Stimulated activated CD8-positive, alpha-beta memory T cell treated with anti-CD3 and anti-CD28 coated beads, Interleukin-4, amount 100 ng/mL, for 24 hours (primary cell): ENCODE measurements at places on chromosomes 12 and 14.

- no peak for DNase-seq
These were observed 132.7 kb downstream of the MSRB3 start for GRCh38 chr12:65411171-65411570.

GRCh38 chr14:92294506-92294905 is 28.5 kb upstream of the SLC24A4 start:
- no peak for DNase-seq

DNA sequence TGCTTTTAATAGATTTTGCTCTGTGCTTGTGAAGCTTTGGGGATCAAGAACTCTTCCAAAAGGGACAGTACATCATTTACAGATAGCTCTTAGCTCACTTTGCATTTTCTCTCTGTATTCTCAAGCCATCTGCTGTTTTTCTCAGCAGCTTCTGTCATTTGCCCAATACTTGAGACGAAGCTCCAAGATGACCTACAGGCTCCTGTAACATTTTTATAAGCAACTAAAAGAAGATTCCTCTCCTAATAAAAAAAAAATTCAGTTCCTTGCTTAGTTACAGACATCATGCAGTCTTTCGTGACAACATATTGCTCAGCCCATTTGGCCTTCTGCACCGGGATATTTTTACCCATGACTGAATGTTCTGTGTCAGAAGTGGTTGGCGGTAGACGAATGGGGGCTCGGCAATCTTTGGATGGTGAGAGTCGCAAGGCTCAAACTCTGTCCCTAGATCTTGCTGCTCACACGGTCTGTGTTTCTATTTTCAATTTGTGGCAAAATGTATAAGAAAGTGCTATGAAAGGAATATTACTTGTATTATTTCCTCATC is 215.6 kb downstream of the FSCB start:
- DNase-seq, result no peak

DNA sequence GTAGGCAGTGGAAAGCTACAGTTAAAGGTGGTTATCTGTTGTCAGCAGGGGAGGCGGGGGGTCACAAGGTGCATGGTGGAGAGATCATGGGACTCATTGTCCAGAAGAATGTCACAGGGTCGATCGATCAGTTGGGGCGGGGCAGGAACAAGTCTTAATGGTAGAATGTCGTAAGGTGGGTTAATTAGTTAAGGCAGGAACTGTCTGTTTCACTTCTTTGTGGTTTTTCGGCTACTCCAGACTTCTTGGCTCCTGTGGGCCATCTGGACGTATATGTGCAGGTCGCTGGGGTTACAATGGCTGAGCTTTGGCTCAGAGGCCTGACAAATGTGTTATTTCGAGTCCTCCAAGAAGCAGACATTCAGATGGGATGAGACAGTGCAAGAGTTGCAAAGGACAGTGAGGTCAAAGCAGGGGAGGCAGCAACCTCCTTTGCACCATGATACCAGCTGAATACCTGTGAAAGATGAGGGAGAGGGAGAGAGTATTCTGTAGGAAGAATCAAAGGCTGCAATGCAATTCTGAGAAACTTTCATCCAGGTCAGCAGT is 246.9 kb upstream of the TMEM132C start:
- DNase-seq, result no peak

DNA sequence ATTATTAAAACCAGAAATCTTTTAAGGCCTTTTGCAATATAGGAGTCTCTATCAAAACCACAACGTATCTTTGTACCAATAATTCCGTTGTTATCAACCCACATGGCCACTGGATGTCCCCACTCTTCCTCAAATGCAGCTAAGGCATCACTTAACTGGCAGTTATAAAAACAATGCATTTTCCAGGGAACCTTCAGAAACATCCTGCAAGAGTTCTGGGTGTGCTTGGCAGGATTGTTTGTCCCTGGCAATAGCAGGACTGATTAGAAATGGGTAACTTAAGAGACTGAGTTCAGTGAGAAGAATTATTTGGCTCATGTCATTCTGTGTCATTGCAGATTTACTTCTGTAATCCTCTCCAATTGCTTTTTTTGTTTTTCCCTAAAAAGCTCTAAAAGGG is 112.0 kb downstream of the SLC15A5 start:
- no peak for DNase-seq

DNA sequence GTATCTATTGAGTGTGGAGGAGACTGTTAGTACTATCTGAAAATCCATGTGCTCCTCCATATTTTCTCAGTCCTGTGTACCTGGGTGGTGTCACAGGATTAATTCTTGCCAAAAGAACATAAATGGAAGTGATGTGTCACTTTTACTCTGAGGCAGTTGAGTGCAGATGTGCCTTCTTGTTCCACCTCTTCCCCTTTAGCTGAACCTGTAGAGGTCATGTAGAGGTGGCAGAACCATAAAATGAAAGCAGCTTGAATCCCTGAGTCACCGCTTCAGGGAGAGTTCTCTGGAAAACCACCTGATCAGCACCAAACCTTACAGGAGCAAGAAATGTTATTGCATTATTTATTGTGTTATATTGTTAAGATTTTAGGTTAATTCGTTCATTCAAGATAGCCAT is 14.7 kb upstream of the SLC25A3 start:
- no peak for DNase-seq

DNA sequence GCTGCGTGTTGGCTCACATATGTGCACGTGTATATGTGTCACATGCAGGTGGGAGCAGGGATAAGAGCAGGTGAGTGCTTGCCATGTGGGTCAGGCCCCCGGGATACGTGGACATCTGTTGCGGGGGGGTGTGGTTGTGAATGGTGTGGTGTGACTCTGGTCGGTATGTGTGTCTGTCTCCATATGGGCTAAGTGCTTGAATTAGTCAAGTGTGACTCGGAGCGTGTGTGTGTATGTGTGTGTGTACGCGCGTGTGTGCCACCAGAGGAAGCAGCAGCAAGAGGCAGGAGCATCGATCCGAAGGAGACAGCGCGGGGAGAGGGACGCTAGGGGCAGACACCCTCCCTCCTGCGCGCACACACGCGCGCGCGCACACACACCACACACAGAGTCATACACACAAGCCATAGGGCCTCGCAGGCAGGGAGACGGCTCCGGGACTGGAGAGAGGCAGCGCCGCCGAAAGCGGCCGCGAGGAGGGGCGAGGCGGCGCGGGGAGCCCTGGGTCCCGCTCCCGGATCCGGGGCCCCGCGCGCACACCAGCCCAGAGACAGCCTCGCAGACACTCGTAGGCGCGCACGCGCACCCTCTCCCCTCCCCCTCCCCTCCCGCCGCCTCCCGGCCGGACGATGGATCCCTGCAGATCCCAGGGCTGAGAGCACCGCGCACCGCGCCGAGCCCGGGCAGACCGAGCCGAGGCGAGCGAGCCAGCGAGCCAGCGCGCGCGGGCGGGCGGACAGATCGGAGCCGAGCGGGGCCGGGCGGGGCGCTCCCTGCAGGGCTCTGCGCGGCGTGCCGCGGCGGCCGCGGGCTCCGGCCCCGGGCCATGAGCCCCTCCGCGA is at the start of gene ASIC1:
TSS of gene ASIC1 (plus strand) at position 597 of the 842 bp plus-strand sequence. CDS start 1,171 bp downstream, outside the sequence.
- DNase-seq, result peak; percentile 38

- DNase-seq, result no peak
These were observed 564 bp downstream of the ATXN3 start for GRCh38 chr14:92105893-92106142.

- DNase-seq, result no peak
These were observed 72.4 kb downstream of the NT5DC3 start for GRCh38 chr12:103768467-103769123.

DNA sequence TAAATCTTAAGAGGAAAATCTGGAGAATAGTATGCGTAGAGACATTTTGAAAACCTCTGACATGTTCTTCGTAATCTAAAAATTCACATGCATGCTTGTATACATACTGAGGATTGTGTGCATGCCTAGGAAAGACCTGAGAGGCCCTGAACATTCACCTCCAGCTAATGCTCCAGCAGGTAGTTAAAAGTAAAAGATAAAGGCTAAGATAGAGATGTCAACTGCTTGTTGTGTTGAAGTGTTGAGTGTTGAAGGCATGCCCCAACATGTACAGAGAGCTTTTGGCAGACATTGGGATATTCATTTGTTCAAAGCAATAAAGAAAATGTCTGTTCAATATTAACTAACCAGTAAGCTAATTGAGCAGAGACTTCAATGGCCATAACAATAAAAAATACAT is 118.6 kb upstream of the SYT1 start:
- DNase-seq, result no peak

- DNase-seq, result no peak
These were observed 236.2 kb downstream of the AKAP6 start for GRCh38 chr14:32565256-32565655.

GRCh38 chr14:102221026-102221425 is 81.3 kb downstream of the WDR20 start:
- DNase-seq, result no peak

GRCh38 chr12:114921781-114922180 is 237.8 kb upstream of the TBX3 start:
- no peak for DNase-seq

GRCh38 chr12:8993827-8994226 is 4.5 kb downstream of the KLRG1 start:
- DNase-seq, result no peak

- DNase-seq, result no peak
These were observed 93.7 kb upstream of the USP15 start for GRCh38 chr12:62166525-62166924.

- no peak for DNase-seq
These were observed 39.0 kb downstream of the RNF34 start for GRCh38 chr12:121438905-121439304.

DNA sequence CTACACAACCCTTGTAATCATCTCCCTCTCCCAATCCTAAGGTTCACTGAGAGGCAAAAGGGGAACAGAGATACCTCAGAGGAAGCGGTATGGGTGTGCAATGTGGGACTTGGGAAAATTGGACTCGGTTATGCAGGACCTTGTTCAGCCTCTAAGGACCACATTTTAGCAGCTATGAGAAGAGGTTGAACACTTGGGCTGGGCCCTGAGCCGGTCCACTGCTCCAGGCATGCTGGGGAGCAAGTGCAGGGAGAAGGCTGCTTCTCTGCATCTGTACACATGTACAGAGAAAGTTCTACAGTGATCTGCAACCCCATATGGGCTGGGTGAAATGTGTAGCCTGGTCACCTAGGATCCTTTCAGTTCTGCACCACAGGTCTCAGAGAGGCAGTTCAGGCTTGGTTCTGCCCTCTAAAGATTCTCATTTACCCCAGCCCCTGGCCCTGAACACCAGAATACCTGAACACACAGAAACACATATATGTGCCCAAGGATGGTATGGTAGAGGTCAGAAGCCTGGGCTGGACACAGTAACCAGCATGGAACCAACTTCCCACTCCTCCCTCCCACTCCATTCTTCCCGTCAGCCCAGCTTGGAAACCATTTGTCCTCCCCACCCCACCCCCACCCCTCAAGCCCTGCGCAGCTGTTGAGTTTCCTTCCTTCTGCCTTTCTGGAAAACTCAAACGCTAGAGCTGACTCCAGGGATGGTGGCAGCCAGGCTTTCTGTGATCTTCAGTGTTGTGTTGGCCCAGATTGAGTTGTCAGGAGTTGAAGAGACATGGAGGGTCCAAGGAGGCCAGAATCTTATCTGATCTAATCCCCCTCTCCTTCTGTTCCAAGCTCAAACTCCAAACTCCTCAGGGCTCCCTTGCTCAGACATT is 10.4 kb downstream of the HOXC5 start:
- DNase-seq, result no peak

- no peak for DNase-seq
These were observed 6.1 kb downstream of the NEK9 start for GRCh38 chr14:75120541-75121291.

- no peak for DNase-seq
These were observed 692 bp upstream of the COX14 start for GRCh38 chr12:50111395-50111692.

DNA sequence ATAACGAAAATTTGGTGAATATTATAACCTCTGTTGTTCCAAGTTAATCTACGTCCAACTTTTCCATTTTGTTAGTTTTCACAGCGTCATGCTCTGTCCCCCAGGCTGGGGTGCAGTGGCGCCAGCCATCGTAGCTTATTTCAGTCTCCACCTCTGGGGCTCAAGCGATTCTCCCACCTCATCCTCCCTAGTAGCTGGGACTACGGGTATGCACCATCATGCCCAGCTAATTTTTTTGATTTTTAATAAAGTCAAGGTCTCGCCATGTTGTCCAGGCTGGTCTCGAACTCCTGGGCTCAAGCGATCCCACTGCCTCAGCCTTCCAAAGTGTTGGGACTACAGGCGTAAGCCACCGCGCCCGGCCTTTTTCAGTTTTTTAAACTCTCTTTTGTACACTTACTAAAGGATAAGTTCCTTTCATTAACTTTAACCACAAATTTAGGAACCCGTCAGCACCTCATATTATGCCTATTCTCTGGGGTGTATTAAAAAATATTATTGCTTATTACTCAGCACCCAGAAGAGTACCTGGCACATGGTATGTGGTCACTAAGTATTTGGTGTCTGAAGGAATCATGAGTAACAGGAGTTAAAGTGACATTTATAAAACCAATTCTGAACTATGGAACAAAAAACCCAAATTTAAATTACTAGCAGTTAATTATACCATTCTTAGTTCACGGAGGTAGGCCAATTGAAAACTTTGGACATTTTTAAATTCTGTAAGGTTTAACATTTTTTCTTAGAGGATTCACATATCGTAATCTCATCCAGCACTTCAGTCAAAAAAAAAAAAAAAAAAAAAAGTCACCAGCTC is 925 bp upstream of the MIPOL1 start:
- no peak for DNase-seq

GRCh38 chr12:92928421-92928961 is 604 bp downstream of the EEA1 start:
- peak; percentile 36 for DNase-seq

- no peak for DNase-seq
These were observed 531 bp downstream of the DLGAP5 start for GRCh38 chr14:55190906-55191202.

- DNase-seq, result no peak
These were observed 635 bp downstream of the LTA4H start for GRCh38 chr12:96034621-96035282.

GRCh38 chr12:122867691-122868461 is 28.0 kb downstream of the VPS37B start:
- no peak for DNase-seq

DNA sequence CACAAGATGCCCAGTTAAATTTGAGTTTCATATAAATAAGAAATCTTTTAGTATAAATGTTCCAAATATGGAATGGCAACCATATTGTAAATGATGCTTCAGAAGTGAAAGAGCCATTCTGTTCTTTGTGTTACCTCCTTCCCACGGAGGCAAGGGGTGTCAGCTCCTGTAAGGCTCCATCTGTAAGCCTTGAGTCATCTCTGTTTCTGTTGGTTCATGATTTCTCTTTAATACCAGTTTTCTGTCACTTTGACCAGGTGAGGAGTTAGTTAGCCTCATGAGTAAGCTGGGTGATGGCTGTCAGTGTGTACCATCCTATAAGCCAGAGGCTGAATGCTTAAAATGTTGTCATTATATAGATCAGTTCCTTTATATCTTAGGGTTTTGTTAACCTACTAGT is 61.9 kb downstream of the TMEM30B start:
- no peak for DNase-seq

- no peak for DNase-seq
These were observed 651 bp downstream of the TMEM117 start for GRCh38 chr12:43836475-43836989.

- no peak for DNase-seq
These were observed 34.4 kb upstream of the TMEM179 start for GRCh38 chr14:104638927-104639450.
